ENCODE measurements at places on chromosomes 6 and 20. TPM values are rescaled to one million over a fixed set of nuclear protein-coding genes. Genes with fewer than 3 reads are reported as not detected.

- no peak for DNase-seq
Measured at GRCh38 chr6:44263354-44264100, 1.8 kb downstream of the NFKBIE start.

The CD93 gene
- total RNA-seq, result 81.0 TPM

DNA sequence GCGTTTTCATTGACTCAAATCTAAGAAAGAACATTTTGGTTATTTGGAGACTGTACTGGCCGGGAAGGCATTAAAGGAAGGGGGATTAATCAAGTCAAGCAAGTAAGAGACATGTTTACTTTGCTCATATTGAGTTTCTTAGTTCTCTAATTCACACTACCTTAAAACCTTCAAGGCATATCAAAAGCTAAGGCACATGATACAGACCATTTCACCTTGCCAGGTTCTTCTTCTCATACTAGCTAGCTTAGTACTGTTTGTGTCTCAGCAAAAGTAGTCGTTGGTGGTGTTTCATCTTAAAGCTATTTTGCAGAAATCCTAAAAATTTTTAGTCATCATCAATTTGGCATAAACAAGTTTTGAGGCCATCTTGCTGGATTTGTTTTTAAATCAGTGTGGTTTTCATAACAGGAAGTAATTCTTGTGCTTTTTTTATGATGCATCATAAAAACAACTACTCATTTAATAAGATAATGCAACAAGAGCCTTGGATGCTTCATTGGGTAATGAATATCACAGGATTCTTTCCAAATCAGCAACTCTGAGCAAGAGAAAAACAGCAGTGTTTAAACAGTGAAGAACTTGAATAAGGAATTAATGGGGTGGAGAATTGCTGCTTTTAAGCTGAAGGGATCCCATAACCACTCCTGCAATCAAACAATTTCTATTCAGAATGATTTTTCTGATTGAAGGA, 425.3 kb downstream of the EPM2A start:
- DNase-seq, result no peak

GRCh38 chr6:144350528-144350880, 65.4 kb downstream of the UTRN start:
- no peak for DNase-seq

The PRDM13 gene
- not detected for total RNA-seq

DNA sequence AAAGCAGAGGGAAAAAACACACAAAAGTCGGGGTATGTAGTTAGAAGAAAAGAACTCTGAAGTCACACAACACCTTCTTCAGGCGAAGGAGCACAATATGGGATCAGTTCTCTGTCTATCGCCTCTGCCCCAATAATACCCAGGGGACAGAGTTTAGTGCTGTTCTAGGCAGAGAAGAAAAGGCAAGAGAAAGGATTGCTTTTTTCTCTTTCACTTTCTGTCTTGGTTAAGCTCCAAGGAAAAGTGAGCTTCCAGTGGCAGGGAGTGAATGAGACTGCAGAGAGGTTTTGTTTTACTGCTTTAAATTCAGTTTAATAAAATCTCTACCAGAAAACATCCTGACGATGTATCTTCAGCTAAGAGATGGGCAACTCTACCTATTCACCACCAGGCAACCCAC, 86.6 kb upstream of the STXBP5 start:
- DNase-seq, result no peak

The MLN gene
- total RNA-seq, result not detected

Measured in sciatic nerve (tissue), 2 donors.